ENCODE measurements at places on chromosomes 1 and 21. TPM values are rescaled to one million over a fixed set of nuclear protein-coding genes. Genes with fewer than 3 reads are reported as not detected.

Gene RAP1GAP
- total RNA-seq, result not detected

Gene GPN2
- total RNA-seq, result 8.5 TPM

Gene DDX20
- total RNA-seq, result 24.4 TPM

Gene NBPF10
- 2.3 TPM for total RNA-seq

Gene PINK1
- total RNA-seq, result 110 TPM

Gene SPRR2A
- total RNA-seq, result not detected
